ENCODE measurements at places on chromosomes 6 and 20.

DNA sequence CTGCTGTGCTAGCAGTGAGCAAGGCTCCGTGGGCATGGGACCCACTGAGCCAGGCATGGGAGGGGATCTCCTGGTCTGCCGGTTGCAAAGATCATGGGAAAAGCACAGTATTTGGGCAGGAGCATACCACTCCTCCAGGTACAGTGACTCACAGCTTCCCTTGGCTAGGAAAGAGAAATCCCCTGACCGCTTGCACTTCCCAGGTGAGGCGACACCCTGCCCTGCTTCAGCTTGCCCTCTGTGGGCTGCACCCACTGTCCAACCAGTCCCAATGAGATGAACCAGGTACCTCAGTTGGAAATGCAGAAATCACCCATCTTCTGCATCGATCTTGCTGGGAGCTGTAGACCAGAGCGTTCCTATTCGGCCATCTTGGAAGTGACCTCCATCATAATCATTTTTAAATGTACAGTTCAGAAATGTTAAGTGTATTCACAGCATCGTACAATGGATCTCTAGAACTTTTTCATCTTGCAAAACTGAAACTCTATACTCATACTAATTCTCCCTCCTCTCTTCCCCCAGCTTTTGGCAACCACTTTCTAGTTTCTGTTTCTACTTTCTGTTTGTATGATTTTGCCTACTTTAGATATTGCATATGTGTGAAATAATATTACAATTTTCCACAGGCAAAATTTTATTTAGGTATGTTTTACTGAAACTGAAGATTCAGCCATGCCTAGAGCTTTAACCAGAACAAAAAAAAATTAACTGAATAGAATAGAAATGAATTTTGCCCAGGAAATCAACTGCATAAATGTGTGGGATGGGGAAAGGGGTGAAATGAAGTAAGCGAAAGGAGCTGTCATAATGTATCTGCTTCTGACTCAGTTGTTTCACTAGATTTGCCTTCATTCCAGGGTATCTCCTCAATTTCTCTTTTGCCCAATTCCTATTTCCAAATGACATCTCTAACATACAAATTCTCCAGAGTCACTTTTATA lies 100.0 kb downstream of the RWDD2A start:
- ATAC-seq, result no peak

GRCh38 chr6:107690643-107691061 lies 133.5 kb downstream of the SCML4 start:
- ATAC-seq, result no peak

DNA sequence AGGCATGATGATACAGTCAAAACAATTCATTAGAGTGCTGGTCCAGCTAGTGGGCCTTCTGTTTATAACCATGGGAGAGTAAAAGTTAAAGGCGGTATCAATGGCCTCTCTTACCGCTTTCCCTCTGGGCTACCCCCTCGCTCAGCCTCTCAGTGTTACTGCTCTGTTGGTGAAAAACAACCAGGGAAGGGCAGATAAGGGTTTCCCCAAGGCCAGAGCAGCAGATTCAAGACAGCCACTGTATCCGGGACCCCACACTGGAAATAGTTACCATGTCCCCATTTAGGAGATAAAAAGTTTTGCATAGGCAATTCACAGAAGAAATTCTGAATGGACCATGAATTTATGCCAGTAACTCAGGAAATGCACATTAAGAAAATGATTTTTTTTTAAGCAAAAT lies 13.4 kb downstream of the SCGN start:
- no peak for ATAC-seq

DNA sequence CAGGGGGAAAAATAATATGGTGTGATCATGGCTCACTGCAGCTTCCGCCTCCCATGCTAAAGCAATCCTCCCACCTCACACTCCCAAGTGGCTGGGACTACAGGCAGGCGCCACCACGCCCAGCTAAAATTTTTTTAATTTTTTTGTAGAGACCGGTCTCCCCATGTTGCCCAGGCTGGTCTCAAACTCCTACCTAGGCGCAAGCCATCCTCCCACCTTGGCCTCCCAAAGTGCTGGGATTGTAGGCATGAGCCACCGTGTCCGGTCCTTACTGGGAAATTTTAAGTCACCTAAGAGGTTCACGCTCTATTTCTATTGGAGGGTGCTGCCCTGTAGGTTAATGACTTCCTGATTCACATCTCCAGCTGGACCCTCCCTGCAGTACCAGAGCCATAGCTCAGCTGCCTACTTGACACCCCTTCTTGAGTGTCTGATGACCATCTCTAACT lies 626 bp upstream of the CDK5RAP1 start:
- peak; percentile 16 for ATAC-seq

DNA sequence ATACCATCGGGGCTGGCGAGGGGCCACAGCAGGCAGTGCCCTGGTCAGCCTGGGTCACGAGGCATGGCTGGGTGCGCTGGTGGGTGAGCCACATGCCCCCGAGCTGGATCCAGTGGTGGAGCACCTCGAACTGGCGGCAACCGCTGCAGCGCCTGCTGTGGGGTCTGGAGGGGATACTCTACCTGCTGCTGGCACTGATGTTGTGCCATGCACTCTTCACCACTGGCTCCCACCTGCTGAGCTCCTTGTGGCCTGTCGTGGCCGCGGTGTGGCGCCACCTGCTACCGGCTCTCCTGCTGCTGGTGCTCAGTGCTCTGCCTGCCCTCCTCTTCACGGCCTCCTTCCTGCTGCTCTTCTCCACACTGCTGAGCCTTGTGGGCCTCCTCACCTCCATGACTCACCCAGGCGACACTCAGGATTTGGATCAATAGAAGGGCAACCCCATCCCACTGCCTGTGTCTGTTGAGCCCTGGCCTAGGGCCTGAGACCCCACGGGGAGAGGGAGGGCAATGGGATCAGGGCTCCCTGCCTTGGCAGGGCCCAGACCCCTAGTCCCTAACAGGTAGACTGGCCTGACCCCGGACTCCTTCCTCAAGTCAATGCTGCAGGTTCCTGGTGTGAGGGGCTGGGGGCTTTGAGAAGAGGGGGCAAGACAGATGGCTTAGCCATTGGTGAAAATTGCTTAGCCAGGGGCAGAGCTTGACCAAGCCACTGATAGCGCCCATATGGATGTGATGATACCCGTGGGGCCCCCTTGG lies 598 bp downstream of the TMEM239 start:
- ATAC-seq, result no peak

DNA sequence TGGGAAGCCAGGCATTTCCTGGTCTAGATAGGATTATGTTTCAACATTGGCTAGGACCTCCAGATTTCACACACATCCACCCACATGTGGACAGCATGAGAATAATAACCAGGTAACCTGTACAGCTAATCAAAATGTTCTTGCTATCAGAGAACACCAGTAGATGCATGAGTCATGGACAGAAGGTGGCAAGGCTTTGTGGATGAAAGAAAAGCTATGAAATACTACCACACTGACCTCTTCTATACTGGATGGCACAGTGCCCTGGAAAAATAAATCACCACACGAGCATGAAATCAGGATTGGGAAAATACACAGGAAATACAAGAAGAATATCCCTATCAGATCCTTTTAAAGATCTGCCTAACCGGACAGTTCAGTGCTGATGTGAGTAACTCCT lies 113.0 kb downstream of the GMDS start:
- ATAC-seq, result peak; percentile 54

DNA sequence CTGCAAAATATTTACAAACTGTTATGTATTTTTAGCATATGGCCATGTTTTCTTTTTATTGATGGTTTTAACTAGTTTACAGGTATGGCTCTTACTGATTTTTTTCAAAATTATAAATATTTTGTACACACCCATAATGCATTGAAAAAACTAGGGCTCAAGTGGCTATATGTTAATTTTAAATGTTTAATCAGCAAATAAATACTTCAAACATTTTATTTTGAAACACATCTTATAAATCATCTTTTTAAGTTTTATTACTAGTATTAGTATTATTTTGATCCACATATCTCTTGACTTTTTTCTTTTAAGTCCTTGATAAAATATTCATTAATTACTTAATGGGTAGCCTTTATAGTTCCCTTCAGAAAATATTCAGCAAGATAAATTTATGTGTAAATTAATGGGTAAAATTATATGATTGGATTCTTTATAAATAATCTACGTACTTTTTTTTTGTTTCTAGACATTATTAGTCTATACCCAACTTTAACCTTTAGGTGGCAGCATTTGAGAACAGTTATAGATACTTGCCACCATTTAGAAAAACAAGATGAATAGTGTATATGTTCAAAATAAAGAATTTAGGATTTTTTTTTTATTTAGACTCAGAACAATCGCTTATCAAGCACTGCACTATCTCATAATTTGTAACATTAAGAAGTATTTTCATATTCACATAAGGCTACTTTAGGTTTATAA lies 241.9 kb downstream of the ADGRB3 start:
- ATAC-seq, result no peak

DNA sequence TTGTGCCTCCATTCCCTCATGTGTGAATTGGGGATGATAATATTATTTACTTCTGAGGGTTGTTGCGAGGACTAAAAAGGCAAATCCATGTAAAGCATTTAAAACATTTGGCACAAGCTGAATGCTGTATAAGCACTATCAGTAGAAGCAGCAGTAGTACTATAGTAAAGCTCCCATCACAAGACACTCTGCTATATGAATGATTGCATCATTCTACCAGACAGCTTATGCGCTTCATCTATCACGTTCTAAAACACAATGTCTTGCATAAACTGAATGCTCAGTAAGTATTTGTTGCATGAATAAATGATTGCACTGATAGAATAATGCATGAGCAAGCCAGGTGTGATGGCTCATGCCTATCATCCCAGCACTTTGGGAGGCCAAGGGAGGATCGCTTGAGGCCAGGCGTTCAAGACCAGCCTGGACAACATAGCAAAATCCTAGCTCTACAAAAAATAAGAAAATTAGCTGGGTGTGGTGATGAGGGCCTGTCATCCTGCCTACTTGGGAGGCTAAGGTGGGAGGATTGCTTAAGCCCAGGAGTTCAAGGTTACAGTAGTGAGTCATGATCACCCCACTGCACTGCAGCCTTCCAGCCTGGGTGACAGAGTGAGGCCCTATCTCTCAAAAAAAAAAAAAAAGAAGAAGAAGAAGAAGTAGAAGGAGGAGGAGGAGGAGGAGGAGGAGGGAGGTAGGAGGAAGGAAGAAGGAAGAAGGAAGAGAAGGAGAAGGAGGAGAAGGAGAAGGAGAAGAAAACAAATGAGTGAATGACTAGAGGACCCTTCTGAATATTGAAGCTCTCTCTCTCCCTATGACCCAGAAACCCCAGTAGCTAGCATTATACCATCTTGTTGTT lies 50.0 kb upstream of the FOXO3 start:
- no peak for ATAC-seq
